Smooth muscle cell of trachea (primary cell): ENCODE measurements at places on chromosomes 7 and 10. TPM values are rescaled to one million over a fixed set of nuclear protein-coding genes. Genes with fewer than 3 reads are reported as not detected.

Gene PPP1R3C
- 65.9 and 200 TPM in 2 replicates for total RNA-seq

Gene AKR1B1
- total RNA-seq: 105 and 235 TPM in 2 replicates

Gene ZEB1
- total RNA-seq: 181 and 275 TPM in 2 replicates

Gene MYPN
- total RNA-seq: 0.15 and 0.33 TPM in 2 replicates

Gene NACAD
- total RNA-seq: 5.0 and 5.1 TPM in 2 replicates

Gene CDH23
- total RNA-seq: 0.17 and 0.29 TPM in 2 replicates

Gene HPS6
- 41.7 and 62.5 TPM in 2 replicates for total RNA-seq

Gene PON3
- not detected in 2 replicates for total RNA-seq

Gene THAP5
- total RNA-seq: 15.5 and 17.9 TPM in 2 replicates

Gene SFR1
- total RNA-seq: 5.5 and 16.9 TPM in 2 replicates

Gene MAT1A
- total RNA-seq: under 0.01 TPM in 1 of 2 replicates, not detected in the other

Gene NDUFB8
- total RNA-seq: 120 and 157 TPM in 2 replicates

Gene NUDT13
- total RNA-seq: 1.2 and 2.5 TPM in 2 replicates

Gene COL17A1
- total RNA-seq: under 0.01 and 1.6 TPM in 2 replicates

Gene RBP3
- total RNA-seq: not detected in 2 replicates

Gene LRRC18
- under 0.01 and 0.29 TPM in 2 replicates for total RNA-seq

Gene PDLIM1
- total RNA-seq: 15.0 and 16.0 TPM in 2 replicates

Gene OR2A12
- not detected in 2 replicates for total RNA-seq

Gene C7orf57
- not detected in 2 replicates for total RNA-seq

Gene SLC26A3
- not detected in 2 replicates for total RNA-seq
